ENCODE measurements at places on chromosomes 6 and 20.

DNA sequence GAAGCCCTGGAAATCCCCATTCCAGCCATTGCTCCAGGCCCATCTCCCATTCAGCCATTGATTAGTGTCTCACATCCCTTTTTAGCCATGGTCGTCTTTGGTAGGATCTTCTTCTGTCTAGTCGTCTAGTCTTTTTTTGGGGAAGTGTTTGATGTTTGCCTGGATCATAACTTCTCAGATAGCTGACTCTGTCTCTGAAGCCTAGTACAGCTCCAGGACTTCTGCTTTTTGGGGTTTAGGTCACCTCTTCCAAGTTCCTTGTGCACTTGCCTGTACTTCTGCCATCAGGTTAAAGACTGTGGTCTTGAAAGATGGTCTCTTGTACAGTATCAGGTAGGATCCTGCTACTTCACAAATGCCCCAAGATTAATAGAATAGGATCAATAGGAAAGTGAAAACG is 553.5 kb downstream of the PKHD1 start:
- DNase-seq = no peak

DNA sequence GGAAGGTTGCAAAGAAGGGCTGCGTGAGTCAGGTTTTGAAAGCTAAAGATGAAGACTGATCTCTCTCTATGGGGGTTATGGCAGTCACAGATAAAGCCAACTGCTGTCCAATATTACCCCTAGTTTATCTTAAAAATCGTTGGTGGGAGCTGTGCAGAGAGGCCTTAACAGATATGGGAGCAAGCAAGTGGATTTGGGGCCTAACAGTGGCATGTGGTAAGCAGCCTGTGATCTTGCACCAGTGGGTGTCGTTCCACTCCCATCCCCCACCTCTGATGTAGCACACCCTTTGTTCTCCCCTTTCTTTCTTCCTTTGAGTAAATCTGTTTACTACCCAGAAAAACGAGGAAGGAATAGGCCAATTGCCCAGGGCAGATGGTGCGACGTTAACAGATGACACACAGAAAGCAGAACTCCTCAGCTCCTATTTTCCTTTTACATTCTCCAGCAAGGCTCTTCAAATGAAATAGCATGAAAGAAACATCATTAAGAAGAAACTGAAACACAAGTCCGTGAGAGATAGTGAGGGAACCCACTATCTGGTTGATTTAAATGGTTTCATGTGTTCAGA is 274.1 kb upstream of the CITED2 start:
- DNase-seq = no peak

GRCh38 chr6:1672379-1672778 is 62.7 kb downstream of the FOXC1 start:
- no peak for DNase-seq

DNA sequence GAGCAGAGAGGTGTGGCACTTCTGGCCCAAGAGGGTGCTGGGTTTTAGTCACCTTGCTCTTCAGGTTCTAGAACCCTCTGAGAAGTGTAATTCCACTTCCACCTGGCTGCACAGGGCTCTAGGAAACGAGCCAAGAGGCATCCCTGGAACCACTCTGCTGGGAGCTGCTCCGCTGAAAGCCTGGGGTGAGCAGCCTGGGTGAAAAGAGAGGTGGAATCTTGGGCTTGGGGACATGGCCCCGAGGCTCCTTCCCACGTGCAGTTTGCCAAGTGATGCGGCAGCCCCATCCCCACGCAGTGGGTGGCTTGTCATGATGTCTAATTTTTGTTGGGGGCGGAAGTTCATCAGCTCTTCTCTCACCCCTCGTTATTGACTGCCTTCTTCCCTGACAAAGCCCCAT is 32.8 kb downstream of the PPP1R16B start:
- DNase-seq = no peak

GRCh38 chr6:130677766-130678165 is 149.4 kb upstream of the SMLR1 start:
- DNase-seq = no peak

DNA sequence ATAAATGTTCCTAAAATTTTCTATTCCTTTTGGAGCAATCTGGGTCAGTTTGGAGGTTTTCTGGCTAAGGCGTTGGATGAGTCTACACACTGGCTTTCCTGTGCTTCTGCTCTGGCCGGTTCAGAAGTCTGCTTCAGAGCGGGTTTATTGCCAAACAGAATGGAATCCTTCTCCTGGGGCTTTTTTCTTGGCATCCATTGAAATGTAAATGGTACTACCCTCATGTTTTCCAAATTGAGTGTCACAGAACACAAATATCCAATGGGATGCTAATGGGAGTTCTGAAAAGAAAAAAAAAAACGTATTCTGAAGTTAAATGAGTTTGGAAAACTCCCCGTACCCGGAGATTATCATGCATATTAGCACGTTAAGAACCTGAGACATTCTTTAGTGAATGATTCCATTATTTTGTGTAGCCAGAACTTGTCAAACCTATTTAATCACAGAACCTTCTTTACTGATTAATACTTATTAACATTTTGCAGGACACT is 930.3 kb downstream of the QKI start:
- no peak for DNase-seq

GRCh38 chr20:37991908-37992307 is 41.3 kb downstream of the TTI1 start:
- DNase-seq = no peak

- no peak for DNase-seq
These were observed 297.5 kb downstream of the SOX4 start for GRCh38 chr6:21891080-21891479.

DNA sequence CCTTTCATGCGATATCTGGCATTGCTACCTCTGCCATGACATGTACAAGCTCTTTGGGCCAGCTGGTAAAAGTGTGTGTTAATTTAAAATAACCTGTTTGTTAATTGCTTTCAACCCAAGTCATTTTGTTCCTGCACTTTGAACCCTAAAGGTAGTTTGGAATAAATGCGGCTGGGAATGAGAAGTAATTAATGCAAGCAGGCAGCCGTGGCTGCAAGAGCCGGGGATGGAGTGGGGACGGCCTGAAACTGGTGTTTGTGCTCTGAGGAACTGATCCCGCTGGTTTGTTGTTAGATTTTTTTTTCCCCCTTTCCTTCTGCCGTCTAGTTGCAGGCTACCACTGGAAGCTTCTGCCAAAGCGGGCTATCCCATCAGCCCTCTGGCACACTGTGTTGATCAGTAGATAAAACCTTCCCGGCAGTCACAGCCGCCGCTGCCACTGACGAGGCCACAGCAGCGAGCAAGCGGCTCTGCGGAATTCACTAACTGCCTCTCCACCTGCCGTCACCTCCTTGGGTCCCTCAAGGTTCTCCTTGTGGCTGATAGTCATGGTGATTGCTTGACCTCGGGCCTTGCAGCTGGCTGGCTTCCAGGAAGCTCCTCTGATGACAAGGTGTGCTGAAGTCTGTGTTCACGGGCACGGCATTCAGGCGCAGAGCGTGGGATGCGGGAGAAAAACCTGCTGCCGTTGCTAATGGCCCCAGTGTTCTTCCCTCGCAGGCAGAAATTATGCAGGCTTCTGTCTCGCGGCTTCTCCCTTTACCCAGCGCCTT is 315.9 kb downstream of the TFAP2A start:
- no peak for DNase-seq

DNA sequence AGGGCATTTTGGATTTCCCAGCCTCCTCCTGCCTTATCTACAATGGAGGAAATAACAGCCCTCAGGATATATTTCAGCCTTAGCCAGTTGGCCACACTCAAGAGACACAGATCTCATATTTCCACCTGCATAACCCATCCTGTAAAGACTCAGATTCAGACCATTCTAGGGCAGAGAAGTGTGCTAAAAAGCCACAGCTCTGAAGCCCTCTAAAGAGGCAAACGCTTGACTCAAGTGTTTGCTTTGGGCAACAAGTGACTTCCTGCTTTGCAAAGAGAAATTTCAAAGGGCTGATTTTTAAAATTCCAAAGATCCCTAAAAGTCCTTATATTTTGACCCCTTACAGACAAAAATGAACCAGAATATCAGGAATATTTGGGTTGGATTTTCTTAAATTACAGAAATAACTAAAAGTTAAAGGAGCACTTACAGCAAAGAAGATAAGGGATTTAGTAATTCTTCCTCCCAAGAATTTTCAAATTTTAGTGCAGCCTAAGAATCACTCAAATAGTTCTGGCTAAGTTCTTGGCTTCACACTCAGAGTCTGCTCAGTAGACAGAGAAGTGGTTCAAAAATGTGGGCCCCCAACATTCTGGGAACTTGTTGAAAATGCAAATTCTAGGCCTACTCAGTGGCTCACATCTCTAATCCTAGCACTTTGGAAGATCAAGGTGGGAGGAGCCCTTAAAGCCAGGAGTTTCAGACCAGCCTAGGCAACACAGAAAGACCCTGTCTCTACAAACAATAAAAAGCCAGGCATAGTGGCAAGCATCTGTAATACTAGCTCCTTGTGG is 18.9 kb upstream of the ADGRF5 start:
- no peak for DNase-seq

- no peak for DNase-seq
These were observed 252.3 kb downstream of the NKAIN2 start for GRCh38 chr6:124055963-124056362.

DNA sequence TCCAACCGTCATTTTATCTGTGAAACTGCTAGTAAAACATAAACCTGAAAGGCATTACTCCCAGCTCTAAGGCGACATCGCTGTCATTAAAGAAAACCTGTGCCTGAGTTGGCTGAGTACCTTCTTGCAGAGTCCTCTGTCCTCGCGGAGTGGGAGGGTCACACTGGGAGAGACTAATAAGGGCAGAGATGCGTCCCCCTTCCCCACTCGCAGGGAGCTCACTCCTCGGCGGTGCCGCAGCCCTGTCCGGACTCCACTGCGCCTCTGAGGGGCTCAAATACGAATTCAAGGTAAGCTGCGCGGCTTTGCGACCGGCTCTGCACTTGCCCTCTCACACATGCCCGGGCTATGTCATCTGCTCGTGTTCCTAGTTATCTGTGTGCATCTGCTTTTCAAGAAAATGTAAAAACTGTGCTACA is at the start of gene COL19A1:
TSS of gene COL19A1 (plus strand) at position 206 of the 419 bp plus-strand sequence. CDS start 13,012 bp downstream, outside the sequence.
- no peak for DNase-seq

DNA sequence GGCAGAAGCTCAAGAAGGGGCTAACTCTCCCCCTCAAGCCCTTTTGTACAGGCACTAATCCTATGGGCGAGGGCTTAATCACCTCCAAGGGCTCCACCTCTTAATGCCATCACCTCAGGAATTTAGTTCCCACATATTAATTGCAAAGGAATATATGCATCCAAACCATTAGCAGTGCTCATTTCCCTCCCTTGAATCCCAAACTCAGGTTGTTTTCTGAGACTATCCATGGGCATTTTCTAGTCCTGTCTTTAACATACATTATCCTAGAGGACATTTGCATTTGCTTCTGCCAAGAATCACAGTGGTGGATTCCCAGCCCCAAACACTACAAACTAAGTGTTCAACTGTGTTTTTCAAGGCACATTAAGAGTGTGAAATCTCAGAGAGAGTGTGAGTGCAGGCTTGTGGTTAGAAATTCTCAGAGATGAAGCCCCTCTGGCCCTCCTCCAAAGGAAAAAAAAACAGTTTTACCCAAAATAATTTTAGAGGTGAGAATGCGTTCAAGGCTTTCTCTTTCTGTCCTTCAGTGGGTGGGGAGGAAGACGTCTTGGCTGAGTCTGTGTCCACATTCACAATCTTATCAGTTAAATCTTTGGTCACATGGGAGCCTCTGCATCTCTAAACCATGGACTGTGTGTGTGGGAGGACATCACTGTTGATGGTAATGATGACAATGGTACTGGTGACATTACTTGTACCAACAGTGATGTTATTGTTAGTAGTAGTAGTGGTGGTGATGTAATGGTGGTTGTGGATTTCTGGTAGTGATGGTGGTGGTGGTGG is 59.3 kb downstream of the SYNDIG1 start:
- DNase-seq = no peak

DNA sequence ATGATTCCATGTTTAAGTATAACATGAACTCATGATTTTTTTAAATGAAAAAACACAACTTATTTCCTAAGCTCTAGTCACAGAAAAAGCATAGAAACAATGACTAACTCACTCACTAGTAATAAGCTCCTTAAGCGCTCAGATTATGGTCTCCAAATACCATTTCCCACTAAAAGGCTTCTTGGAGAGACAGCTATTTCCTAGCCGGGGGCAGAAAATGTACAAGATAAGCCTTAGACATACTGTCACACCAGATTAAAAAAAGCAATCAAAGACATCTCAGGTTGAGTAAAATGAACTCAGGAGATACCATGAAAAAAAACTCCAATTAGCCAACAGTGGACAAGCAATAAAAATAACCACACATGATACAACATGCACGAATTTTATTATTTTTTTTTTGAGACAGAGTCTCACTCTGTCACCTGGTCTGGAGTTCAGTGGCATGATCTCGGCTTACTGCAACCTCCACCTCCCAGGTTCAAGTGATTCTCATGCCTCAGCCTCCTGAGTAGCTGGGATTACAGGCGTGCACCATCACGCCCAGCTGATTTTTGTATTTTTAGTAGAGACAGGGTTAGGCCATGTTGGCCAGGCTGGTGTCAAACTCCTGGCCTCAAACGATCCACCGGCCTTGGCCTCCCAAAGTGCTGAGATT is 14.9 kb downstream of the SRPK1 start:
- no peak for DNase-seq

DNA sequence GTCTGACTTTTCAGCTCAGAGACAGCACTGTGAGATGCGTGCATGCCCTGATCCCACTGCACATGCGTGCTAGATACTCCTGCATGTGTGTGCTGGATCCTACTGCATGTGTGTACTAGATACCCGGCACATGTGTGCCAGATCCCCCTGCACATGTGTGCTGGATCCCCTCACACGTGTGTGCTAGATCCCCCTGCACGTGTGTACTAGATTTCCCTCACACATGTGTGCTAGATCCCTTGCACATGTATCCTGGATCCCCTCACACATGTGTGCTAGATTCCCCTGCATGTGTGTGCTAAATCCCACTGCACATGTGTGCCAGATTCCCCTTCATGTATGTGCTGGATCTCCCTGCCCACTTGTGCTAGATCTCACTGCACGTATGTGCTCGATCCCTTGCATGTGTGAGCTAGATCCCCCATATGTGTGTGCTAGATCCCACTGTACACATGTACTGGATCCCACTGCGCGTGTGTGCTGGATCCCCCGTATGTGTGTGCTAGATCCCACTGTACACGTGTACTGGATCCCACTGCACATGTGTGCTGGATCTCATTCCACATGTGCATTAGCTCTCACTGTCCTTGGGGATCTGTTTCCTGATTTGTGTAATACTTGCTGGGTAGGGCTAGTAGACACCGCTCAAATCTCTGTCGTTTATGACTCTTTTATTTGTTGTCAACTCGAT is 214.6 kb downstream of the SMOC2 start:
- no peak for DNase-seq

- DNase-seq = no peak
These were observed 22.5 kb upstream of the IYD start for GRCh38 chr6:150346346-150346745.

DNA sequence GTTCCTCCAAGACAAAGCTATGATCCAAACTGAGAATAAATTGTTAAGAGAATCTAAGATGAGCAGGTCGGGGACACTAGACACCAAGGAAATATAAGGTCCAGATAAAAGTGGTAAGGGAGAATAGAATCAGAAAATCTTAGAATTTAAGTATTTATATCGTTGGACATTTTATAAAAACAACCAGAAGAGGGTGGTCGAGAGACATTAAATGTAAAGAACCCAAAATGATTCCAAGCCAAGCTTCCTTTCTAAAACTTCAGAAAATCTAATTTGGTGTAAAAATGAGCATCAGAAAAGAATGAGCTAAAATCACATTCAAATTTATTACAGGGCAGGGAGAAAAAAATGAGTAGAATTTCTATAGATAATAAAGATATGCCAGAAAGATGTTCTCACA is 97.8 kb upstream of the OGFRL1 start:
- DNase-seq = no peak
